ENCODE measurements at places on chromosomes 7 and 10.

DNA sequence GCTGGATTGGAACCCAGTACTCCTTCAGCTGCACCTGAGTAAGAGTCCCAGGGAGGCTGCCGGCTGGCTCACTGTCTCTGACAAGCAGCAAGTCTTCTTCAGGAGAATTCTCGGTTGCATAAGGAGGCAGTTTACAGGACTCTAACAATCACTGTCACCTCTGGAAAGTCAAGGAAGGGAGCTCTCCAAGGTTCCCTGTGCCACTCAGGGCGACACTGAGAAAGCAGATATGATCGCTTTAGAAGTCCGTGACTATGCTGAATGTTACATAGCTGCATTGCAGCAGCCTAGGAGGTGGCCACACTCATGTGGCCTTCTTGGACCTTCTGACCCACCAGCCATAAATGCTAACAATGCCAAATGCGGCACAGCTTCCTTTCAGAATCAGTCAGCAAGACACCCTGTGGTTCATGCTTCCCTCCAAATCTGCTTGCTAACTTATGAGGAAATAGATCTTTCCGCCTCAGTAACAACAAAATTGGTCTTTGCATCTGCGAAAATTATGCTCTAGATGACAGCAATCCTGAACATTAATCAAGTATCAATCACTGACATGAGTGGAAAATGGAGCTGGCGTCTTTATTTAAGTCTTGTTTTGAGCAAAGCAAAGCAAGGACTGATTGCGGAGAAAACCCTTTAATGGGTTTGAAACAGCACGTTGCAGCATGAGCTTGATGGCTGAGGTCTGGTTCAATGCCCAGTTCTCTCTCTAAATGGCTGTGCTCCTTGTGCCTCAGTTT, 132.9 kb downstream of the ATXN7L1 start:
- DNase-seq: no peak

DNA sequence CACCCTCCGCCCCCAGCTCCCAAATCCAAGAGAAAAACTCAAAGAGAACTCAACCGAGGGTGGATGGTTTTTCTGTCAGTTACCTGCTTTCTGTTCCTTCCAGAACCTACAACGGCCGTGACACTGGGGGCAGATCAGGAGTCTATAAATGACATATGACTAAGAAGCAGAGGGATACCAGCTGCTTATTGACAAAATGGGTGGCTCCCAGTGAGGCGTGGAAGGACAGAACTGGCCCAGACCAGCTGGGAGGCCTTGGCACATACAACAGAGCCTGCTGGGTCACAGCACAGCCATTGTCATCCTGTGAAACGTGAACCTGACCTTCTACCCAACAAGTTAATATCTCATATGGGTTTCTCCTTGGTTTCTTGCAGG, 84.3 kb upstream of the ADRB1 start:
- no peak for DNase-seq

DNA sequence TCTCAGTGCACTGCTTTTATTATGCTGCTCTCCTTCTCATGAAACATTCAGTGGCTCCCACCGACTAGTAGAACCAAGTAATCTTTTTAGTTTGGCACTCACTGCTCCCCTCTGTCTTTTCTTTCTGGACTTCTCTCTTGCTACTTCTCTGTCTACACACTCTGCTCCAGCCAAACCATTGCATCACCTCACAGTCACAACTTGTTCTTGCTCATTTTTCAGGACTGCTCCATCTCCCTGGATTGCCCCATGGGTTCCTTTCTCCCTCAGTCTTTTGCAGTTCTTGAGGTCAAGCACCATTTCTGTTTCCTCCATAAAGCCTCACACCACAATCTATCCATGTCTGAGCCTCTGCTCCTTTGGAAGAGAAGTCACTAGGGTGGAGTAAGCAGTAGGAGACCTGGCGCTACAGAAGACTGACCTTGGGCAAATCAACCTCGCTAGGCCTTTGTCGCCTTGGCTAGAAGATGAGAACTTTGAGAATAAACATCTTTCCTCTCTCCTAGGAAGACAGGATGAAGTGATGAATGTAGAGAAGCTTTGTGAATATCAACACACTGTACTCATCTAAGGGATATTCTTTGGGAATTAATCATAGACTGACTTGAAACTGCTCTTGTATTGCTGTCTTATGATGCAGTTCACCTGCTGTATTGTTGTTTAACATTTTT, 186.2 kb downstream of the LRMDA start:
- DNase-seq: no peak

- DNase-seq: no peak
These were observed 173.8 kb upstream of the SMIM30 start for GRCh38 chr7:113292105-113292504.

DNA sequence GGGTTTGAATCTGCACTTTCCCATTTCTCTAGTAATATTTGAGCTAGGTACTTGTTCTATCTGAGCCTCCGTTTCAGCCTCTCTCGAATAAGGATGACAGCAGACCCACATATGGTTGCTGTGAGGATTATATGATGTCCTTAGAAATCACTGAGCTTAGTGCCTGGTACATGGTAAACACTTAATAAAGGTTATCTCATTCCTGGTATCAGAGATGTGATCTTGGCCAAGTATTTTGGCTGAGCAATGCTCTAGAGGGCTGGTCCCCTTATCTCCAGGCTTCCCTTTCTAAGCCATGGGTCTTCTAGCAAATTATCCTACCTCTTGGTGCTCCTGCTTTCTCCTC, 407 bp upstream of the MKRN1 start:
- no peak for DNase-seq

DNA sequence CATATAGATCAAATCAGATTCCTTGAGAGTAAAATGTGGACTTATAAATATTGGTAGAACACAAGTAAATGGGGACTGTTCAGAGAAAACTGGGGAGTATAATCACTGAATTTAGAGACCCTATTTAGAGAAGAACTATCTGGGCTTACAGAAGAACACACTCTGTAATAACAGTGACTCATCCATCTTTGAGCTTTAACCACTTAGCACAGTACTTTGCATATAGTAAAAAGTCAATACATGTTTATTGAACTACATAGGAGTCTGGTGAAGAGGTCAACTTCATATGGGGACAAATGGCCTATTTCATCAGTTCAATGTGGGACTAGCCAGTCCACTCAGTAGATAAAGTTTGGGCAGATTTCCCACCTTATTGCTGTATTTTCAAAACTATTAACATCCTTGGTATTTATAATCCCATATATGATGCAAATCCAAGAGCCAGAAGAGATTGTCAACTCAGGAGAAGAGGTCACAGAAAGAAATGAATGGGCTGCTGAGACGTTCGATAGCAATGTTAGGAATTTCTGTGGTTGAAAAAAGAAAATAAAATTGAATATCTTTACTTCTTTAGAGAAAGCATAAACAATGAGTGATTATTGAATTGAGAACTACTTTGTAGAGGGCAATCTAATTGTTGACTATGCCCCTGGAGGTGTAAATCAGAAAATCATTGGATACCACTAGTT, 119.3 kb upstream of the CACNA2D1 start:
- DNase-seq: no peak

GRCh38 chr7:101239191-101239950, 1.8 kb upstream of the CLDN15 start:
- DNase-seq: no peak

GRCh38 chr10:22605168-22605567, 109.2 kb downstream of the PIP4K2A start:
- no peak for DNase-seq

DNA sequence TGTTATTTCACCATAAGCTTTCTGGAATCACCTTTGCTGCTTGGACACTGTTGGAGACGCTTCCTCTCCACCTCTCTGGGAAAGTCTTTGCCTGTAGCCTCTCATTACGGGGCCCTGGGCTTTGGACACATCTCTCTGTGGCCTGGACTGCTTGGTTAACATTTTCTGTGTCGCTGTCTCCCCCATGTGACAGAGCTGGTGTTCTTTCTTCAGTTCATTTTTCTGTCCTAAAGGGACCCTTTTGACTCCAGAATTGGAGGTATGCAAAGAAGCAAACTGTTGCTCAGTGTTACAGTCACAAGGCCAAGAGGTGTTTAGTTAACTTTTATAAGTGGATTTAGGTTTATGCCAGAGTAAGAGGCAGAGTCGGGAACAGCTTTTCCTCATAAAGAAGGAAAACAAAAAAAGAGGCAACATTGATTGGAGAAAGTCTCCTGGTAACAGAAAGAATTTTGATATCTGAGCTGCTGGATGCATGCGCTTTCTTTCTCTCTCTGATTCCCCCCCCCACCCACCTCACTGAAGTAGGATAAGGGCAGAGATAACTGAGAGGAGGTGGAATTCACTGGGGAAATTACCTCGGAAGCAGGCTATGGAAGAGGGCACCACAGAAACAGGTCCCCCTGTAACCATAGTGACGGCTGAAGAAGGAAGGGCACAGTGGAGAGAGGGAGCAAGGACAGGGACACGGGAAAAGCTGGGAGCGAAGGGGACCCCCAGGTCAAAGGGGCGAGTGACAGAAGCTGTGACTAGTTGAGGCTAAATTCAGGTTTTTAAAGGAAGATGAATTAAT, 57.8 kb downstream of the LGI1 start:
- DNase-seq: no peak

GRCh38 chr10:78549140-78549935, 515.7 kb downstream of the RPS24 start:
- no peak for DNase-seq

GRCh38 chr10:92385831-92386230, 94.9 kb downstream of the MARCHF5 start:
- DNase-seq: no peak

- no peak for DNase-seq
These were observed 16.4 kb upstream of the ITPRID1 start for GRCh38 chr7:31497516-31497915.

DNA sequence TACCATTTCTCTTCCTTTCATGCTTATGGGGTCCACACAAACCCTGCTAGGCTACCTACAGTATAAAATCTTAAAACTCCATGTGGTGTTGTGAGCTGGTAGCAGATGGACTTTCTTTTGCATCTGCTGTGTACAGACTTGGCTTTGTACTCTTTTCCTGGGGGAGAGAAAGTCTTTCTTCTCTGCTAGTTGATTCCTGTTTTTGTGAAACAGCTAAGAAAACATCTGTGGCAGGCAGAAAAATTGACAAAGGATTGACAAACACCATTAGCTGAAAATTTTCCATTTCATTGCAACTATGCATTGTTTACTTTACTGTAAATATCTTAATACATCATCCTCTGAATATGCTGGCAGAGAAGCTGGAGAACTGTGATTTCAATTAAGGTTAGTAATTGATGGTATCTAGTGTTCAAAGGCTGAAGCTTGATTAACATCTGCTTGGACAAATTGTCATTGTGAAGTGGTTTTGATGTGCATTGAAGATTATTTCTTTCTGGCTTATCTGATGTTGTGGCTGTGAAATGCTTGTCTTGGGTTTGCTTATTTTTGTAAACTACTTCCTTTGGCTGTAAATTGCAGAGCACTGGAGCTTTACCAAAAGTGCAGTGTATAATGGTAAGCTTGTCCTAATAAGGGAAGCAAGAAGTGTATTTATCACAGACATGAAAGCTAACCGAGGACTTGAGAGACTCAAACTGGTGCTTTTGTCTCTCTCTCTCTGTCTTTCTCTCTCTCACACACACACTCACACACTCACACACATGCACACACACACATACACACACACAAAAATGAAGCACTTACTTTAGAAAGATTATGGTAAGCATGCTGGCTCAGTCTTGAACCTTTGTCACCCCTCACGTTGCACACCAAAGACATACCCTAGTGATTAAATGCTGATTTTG, at the start of gene FOXP2:
FOXP2 (plus strand) TSS at position 660 of the 908 bp plus-strand sequence. CDS start 11,697 bp downstream, outside the sequence.
- no peak for DNase-seq

- no peak for DNase-seq
These were observed 1.0 kb downstream of the NXPH1 start for GRCh38 chr7:8434290-8435002.

GRCh38 chr7:105154084-105154483, 140.1 kb downstream of the KMT2E start:
- DNase-seq: no peak

DNA sequence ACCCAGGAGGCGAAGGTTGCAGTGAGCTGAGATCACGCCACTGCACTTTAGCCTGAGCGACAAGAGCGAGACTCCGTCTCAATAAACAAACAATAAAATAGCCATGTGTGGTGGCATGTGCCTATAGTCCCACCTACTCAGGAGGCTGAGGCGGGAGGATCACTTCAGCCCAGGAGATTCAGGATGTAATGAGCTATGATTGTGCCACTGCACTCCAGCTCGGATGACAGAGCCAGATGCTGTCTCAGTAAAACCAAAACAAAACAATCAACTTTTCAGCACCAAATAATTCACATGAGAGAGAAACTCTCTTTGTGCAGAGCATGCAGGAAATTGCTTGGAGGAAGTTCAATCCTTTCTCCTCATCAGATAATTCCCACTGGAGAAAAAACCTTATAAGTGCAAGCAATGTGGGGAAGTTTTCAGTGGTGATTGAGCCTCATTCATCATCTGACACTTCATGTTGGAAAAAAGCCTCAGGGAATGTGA, 13.4 kb upstream of the FIS1 start:
- DNase-seq: no peak

DNA sequence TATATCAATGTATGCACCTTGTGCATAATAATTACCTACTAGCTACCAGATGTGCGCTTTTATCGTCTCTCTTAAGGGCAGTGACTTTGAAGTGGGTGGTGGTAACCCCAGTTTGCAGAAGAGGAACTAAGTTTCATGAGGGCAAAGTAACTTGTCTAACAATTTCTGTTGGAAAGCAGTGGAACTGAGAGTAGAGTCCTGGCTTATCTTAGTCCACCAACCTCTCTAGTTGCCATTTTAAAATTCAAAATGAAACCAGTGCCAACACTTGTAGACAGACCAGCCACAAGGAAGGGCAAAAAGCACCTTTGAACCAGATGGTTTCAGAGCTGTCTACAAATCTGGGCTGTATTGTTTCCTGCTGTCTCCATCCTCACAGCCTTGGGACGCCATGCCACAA, 32.0 kb upstream of the RBM20 start:
- no peak for DNase-seq

DNA sequence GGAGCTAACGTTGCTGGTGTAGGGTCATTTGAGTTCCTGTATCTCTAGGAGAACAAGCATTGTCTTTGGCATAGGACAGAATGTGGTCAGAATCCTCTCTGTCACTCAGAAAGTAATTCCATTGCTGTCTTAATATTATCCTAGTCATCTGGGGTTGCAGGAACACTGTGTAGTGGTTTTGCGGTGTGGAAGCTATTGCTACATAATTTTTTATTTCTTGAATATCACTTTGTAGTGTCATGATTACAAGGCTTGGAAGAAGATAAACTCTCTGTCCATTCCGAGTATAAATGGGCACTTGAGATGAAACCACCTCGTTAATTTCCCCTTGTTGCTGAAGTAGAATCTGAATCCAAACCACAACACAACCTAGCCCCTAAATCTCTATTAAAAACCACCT, 919.2 kb downstream of the LRMDA start:
- no peak for DNase-seq

DNA sequence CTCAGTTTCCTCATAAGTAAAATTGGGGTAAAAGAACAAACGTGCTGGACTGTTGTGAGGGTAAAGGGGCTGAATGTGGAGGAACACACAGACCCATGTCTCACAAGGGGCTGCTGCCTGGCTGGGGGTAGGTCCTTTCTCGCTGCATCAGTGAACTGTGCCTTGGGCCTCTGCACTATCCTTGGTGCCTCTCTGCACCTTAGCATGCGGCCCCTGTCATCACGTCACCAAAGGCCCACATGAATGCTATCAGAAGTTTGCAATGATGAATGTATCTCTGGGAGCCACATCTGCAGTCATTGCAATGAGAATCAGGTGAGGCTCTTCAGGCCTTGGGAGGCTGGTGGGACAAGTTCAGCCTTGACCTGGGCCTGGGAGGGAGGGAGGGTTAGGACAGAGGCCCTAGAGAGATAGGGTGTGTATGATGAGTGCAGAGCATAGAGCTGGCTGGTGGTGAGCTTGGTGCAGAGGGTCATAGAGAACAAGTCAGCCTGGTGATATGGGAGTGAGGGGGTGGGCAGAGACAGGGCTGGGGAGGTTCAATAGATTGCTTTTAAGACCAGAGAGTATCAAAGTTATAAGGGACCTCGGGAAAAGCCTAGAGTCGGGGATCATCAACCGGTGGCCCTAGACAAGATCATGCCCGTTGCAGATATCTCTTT, 308.4 kb downstream of the RPS24 start:
- DNase-seq: no peak
